ENCODE measurements at places on chromosomes 11 and 22. TPM values are rescaled to one million over a fixed set of nuclear protein-coding genes. Genes with fewer than 3 reads are reported as not detected.

Gene TSGA10IP
- polyA plus RNA-seq, result not detected

Gene EMID1
- 4.7 TPM for polyA plus RNA-seq

Gene PHF21B
- 0.09 TPM for polyA plus RNA-seq

Gene POU2F3
- polyA plus RNA-seq, result 1.4 TPM

Gene MED19
- 12.4 TPM for polyA plus RNA-seq

Gene UQCR10
- polyA plus RNA-seq, result 257 TPM

Gene SCUBE1
- 2.6 TPM for polyA plus RNA-seq

Gene OR5P2
- polyA plus RNA-seq, result not detected

Gene SCUBE2
- polyA plus RNA-seq, result not detected

Gene SCN2B
- polyA plus RNA-seq, result 2.3 TPM

Gene MMP13
- polyA plus RNA-seq, result not detected

Gene MPZL2
- 44.2 TPM for polyA plus RNA-seq

Gene SLC22A9
- not detected for polyA plus RNA-seq

Gene ST14
- 169 TPM for polyA plus RNA-seq

Gene ESAM
- 1.4 TPM for polyA plus RNA-seq

Gene CNGA4
- not detected for polyA plus RNA-seq

Gene CD44
- polyA plus RNA-seq, result 5.4 TPM

Gene PRRG4
- polyA plus RNA-seq, result 7.6 TPM

Gene API5
- 43.8 TPM for polyA plus RNA-seq

Gene FREY1
- polyA plus RNA-seq, result not detected

Gene MIF
- 335 TPM for polyA plus RNA-seq

Gene SLC22A6
- not detected for polyA plus RNA-seq

Gene MPEG1
- 40.1 TPM for polyA plus RNA-seq

Gene OR51B2
- not detected for polyA plus RNA-seq

Gene FOLR2
- 0.67 TPM for polyA plus RNA-seq

Gene STT3A
- polyA plus RNA-seq, result 16.5 TPM

Gene CABP4
- polyA plus RNA-seq, result 0.27 TPM

Data from small intestine (tissue), 16 donors.